AG04450 (cell line): ENCODE measurements at places on chromosomes 16 and 17.

- DNase-seq = peak; percentile 43
Measured at GRCh38 chr16:13866073-13866472, 53.9 kb upstream of the ERCC4 start.

DNA sequence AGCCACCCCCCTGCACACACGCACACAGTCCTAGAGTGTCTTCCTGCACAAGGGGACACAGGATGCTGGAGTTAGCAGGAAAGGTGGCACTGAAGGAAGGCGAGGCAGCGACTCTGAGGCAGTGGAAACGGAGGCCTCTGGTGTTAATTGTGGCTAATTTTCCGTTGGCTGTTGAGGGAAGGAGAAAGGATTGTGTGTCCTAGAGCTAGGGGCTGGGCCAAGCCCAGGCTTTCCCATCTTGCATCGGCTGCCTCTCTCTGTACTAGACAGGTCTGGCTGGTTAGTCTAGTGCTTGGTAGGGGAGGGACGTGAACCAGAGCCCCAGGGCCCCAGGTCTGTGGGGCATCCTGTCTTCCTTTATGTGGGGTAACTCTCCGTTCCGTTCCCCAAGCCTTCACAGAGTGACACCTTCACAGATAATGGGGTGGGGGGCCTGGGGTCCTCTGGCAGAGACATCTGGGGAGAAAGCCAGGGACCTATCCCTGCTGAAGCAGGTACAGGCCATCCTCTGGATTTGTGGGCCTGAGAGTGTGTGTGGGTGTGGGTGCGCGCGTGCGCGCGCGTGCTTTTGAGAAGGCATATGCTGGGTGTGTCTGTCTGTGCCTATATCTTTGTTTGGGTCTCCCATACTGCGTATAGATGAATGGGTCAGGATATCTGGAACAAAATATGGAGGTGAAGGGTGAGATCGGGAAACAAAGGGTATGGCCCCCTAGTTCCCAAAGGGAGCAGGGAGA lies at the start of gene CHD3:
TSS of gene CHD3 (plus strand) at position 606 of the 737 bp plus-strand sequence. CDS start 212 bp downstream, outside the sequence.
- no peak for DNase-seq

- no peak for DNase-seq
Measured at GRCh38 chr17:75090871-75091854, 3.4 kb downstream of the SLC16A5 start.

- DNase-seq = peak; percentile 44
Measured at GRCh38 chr16:51818342-51818944, 667.4 kb upstream of the SALL1 start.

DNA sequence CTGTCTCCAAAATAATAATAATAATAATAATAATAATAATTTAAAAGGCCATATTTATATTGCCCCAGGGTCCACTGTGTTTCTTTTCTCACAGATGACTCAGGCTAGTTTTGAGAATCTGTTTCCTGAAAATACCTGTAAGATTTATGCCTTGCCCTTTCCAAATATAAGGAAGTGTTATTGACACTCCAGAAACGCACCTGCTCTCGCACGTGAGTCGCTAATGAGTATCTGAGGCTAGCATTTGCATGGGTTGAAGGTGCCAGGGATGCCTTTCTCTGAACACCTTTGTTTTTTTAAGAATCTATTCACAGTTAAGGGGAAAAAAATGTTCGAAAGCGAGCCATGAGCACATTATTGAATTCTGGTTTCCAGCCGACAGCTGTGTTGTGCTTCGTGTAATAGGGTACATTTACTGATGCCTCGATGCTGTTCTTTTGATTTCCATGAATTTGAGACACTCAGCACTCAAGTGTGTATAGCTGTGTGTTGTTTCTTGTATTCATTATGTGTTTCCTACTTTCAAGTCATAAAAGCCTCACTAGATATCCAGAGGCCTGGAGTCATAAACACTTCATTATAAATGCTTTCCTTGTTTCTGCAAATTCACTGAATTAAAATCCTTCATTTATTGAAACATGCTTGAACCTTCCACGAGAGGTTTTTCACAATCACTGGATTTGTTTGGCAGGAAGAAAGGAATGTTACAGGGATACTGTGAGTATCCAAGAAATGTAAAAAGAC lies 45.0 kb upstream of the NOL11 start:
- no peak for DNase-seq

DNA sequence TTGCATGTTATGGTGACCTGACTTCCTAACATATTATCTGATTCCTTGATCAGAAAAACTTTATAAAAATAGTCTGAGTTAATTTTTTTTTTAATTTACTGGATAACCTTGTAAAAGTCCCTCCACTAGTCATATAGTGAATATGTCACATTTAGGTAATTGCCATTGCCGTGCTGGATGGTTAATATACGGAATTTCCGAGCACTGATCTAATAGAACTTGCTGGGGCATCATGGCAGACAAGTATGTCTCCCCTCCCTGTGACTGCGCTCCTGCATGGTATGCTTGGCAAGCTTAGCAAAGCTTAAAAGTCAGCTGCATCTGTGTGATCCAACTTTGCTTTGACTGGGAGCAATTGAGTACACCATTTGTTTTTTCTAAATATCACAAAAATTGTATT lies 239.4 kb upstream of the TBX2 start:
- DNase-seq = no peak

- no peak for DNase-seq
Measured at GRCh38 chr16:63652091-63652490, 1469.8 kb downstream of the CDH11 start.

GRCh38 chr16:69479775-69480174 lies 55.4 kb downstream of the CYB5B start:
- no peak for DNase-seq

DNA sequence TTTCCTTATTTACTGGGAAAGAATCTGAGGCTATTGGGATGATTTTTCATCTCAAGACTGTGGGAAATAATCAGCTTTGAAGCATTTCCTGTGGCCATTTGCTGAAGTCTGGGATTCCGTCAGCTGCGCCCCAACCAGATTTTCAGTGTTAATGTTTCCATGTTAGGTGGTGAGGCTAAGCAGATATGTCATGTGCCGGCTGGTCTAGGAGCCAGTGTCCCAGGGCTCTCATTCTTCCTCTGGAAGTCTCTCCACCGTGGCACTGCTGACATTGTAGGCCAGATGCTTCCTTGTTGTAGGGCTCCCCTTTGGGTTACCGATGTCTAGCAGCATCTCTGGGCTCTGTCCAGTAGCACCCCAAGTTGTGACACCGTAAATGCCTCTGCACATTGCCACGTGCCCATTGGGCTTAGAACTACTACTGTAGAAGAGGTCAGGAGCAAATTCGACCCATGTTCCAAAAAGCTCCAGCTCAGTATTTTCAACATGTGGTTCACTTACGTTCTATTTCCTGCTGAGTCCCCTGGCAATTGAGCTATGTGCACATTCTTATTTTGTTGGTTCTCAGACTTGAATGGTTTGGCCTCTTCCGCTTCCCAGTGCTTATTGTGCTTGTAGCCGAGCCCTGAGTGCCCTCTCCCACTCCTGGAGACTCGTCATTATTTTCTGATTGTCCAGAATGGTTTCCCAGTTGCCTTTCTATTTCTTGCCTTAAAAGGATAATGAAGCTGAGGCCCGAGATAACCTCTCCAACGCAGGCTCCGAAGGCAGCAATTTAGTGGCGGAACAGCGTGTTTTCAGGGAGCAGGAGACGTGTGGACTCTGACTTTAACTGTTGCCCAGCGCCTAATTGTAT lies 82.2 kb downstream of the SPECC1 start:
- DNase-seq = no peak

DNA sequence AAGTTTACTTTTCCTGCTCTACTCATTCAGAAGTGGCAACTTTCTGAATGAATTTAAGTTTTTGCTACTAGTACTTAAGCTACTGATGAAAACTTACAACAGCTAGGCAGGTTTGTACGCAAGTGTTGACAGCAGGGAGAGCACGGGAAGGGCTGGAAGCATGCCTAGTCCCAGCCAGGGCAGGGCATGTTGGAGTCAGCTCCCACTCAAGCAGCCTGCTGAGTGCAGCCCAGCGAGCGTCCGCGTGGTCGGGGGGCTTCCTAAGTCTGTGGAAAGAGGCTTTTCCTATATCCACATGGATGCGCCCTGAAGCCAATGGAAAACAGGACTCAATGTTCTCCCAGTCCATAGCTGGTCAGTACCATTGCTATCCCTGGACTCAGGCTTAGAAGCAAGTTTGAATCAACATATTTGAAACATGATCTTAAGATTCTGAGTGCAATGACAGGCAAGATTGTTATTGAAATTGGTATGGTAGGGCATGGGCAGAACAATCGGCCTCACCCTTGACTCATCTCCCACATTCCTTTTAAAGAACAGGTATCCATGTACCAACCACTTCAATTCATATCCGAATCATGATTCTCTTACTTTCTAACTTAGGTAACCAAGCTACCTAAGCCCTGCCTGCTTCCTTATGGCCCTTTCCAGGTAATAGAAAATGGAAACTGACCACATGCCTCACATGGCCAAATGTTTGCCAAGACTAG lies 22.5 kb downstream of the CYB5D2 start:
- DNase-seq = no peak

DNA sequence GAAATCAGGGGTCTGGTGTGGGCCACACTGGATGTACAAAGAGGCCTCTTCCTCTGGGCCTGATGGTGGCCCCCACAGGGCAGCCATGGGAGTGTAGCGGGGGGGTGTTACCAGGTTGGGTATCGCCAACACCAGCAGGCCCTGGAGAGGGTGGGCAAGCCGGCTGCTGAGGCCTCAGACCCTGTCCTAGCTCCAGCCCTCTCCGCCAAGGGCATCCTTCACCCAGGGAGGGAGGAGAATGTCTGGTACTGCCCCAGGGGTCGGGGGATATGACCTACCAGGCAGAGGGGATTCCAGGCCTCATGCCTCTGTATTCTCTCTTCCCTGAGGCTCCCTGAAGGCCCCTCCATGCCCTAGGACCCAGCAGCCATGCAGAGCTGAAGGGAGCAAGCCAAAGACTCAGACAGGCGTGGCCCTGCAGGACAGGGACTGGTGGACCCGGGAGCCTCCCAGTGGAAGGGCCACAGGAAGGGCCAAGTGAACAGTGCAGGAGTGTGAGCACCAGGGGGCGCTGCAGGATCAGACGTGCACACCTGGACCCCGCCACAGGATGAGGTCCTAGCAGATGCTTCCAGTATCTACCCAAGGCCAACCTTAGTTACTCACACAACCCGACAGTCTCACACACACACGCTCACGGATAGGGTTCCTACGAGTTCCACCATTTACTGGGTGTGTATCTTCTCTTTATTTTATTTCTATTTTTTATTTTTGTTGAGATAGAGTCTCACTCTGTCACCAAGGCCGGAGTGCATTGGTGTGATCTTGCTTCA lies 10.9 kb upstream of the CES4A start:
- peak; percentile 56 for DNase-seq

GRCh38 chr17:50256826-50257618 lies 17.2 kb upstream of the TMEM92 start:
- no peak for DNase-seq

- no peak for DNase-seq
Measured at GRCh38 chr16:24845726-24846547, at the start of gene SLC5A11. SLC5A11 (plus strand) TSS chr16:24845963; CDS start chr16:24858644, 12,681 bp downstream.

- no peak for DNase-seq
Measured at GRCh38 chr17:17523001-17523730, 27.0 kb upstream of the RASD1 start.

DNA sequence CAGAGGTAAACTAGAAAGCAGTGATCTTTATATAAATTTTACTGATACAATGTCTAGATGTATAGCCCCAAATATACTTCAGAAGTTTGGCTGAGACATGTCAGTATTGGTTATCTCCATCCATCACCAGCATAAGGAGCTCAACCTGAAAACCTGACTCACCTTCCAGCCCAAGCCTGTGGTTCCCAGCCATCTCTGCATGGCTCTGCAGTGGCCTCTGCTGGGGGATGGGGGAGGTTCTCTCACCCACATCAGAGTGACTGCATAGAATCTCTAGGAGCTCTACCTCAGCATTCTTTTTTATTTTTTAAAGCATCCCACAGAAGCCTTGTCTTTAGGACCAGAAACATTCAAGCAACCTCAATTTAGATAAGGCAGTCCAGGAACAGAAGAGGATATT lies 27.3 kb downstream of the USP7 start:
- no peak for DNase-seq

DNA sequence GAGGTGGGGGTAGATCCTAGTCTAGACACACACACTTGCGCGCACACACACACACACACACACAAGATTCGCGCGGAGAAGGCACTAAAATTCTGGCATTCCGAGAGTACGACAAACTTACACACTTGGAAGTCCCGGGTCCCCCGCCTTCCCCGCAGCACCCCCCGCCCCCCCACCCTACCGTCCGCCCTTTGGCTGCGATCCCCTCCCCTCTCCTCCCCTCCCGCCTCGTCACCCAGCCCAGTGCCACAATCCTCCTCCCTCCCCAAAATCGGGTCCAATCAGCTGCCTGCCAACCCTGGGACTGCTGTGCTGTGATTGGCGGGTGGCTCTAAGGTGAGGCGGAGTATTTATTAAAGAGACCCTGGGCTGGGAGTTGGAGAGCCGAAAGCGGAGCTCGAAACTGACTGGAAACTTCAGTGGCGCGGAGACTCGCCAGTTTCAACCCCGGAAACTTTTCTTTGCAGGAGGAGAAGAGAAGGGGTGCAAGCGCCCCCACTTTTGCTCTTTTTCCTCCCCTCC lies at the start of gene SOX9:
TSS of gene SOX9 (plus strand) at position 379 of the 522 bp plus-strand sequence. CDS start 372 bp downstream, outside the sequence.
- DNase-seq = peak; percentile 87

DNA sequence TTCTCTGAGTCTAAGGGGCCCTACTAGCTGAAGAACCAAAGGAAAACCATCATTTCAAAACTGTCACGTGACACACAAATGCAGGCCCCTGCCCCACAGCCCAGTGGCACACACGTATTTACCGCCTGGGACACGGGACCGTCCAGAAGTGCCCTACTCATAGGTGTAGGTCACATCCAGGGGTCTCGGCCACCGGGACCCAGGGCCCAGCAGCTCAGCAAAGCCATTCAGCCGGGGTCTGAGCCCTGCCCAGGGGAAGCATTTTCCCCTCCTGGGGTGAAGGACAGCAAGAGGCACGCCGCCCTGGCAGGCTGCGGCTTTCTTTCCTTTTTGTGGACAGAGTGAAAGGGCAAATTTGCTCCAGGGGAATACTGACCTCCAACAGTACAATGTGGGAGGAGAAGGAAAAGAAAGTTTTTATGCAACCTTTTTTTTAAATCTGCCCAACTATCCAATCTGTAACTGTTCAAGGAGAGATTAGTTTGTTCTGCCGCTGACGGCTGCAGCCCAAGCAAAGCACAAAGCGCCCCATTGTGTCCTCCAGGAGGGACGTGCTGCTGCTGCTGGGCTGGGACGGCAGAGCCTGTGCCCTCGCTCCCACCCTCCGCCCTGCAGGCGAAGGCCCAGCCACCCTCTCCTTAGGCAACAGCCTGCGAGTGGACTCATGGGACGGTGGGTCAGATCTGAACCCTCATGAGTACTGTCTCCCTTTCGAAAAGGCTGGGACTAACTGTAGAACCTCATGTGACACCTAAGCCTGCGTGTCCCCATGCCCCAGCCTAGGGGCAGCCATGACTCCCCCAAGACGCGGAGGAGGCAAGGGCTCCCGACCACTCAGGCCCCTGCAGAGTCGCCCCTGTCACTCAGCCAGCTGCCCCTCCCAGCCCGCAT lies 21.3 kb downstream of the SLC7A5 start:
- DNase-seq = no peak

GRCh38 chr17:50661795-50662391 lies 27.2 kb downstream of the ABCC3 start:
- DNase-seq = peak; percentile 64

- no peak for DNase-seq
Measured at GRCh38 chr16:316741-317464, 33.9 kb downstream of the PDIA2 start.

GRCh38 chr16:66933776-66934137 lies 445 bp downstream of the CIAO2B start:
- no peak for DNase-seq
